ENCODE measurements at places on chromosomes 6 and 20.
A peak's percentile ranks its signal among the peaks of the same experiment; 100 is the strongest.

- no peak for DNase-seq
These were observed 70.8 kb upstream of the FOXC1 start for GRCh38 chr6:1538810-1539478.

GRCh38 chr20:63056236-63057170 is 49.7 kb upstream of the BHLHE23 start:
- no peak for DNase-seq

DNA sequence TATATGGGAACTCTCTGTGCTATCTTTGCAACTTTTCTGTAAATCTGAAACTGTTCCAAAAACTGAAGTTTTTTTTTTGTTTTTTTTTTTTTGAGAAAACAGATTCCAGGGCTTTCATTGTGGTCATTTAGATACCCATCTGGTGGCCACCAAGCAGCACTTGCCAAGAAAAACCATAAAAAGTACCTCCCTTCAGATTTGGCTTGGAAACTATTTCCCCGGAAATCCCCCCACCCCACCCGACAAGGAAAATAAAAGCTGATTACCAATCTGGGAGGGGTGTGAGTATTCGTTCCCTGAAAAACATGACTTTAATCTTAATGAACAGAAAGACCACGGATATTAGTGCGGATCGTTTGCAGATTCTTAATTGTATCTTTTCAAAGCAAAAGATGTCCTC is 1.9 kb downstream of the NFATC2 start:
- no peak for DNase-seq

GRCh38 chr20:38108986-38109541 is 56.0 kb downstream of the TGM2 start:
- peak; percentile 84 for DNase-seq

- no peak for DNase-seq
These were observed 859 bp upstream of the SMIM29 start for GRCh38 chr6:34249469-34250261.

GRCh38 chr20:52943185-52943841 is 28.8 kb upstream of the TSHZ2 start:
- peak; percentile 60 for DNase-seq

DNA sequence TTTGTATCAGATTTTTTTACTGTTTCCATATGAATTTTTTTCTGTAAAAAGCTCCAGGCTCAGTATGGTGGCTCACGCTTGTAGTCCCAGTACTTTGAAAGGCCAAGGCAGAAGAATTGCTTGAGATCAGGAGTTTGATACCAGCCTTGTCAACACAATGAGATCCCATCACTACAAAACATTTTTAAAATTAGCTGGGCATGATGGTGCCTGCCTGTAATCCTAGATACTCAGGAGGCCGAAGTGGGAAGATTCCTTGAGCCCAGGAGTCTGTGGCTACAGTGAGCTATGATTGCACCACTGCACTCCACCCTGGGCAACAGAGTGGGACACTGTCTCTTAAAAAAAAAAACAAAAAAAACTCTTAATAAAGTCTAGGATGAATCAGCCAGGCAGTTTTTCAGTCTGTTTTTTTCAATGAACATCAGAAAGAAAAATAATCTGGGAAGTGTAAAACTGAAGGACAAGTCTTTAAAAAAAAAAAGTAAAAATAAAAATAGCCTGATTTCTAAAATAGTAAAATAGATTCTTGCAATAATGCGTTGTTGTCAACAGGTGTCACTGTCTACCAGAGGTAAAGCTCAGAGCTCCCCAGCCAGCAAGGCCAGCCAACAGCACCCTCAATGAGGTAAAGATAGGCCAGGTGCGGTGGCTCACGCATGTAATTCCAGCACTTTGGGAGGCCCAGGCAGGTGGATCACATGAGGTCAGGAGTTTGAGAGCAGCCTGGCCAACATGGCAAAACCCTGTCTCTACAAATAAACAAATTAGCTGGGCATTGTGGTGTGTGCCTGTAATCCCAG is 9.3 kb upstream of the ATG5 start:
- no peak for DNase-seq

GRCh38 chr6:55636406-55637102 is 57.6 kb upstream of the HMGCLL1 start:
- peak; percentile 6 for DNase-seq

DNA sequence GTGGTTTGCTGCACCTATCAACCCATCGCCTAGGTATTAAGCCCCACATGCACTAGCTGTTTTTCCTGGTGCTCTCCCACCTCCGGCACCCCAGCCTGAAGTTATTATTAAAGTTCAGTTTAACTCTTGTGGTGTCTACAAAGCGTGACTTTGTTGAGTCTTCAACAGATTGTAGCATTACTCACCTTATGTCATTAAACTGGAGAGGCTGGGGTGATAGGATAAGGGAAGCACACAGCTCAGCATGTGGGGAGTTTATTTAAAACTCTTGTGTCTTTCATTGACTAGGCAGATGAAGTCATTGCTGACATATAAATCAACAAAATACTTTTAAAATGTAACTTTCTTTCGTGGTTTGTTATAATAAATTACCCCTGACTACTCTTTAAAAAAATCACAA is 84.7 kb upstream of the GCM1 start:
- no peak for DNase-seq

DNA sequence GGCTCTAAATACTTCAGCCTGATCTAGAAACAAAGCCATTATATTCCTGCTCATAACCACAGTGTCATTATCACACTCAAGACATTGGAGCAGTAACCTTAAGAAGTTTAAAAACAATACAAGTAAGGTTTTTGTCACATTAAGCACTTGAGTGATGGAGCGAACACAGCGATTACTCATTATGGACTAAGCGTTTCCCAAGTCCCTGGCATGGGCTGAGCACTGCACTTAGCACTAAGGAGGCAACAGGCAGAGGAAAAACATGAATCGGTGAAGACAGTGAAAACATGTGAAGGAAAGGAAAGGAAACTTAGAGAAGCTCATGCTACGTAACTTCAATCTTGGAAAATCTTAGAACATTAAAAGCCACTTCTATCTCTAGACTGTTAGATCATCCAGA is 108.7 kb downstream of the SLC24A3 start:
- DNase-seq: no peak

DNA sequence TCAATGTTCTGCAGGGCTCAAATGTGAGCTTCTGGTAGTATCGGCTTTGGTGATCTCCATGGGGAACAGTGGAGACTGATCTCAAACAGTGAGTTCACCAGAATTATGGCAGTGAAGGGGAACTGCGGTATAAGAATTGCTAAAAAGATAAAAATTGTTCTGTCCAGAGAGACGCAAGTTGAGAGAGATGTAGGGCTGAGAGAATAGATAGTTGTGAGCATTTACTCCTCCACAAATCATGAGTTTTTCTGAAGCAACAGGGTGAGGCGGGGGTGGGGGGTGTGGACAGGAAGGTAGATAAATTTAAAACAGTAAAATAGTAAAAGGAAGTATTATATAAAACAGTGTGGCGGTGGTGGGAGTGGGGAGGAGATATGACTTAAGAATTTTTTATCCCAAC is 98.6 kb upstream of the NEDD9 start:
- no peak for DNase-seq

GRCh38 chr6:105488516-105489215 is 85.8 kb upstream of the PREP start:
- no peak for DNase-seq

DNA sequence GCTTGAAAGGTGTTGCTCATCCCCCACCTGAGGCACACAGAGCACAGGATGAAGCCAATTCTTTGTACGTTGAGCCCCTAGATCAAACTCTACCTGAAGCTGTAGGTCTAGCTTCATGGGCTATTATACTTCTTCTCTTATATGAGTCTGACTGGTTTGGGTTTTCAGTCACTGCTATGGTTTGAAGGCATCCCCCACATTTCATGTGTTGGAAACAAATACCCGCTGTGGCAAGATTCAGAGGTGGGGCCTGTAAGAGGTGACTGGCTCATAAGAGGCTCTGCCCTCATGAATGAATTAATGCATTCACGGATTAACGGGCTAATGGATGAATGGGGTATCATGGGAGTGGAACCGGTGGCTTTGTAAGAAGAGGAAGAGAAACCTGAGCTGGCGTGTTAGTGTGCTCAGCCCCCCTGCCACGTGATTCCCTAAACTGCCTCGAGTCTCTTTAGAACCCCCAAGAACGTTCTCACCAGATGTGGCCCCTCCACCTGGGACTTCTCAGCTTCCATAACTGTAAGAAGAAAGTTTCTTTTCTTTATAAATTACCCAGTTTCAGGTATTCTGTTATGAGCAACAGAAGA is 39.2 kb downstream of the PREX1 start:
- no peak for DNase-seq

DNA sequence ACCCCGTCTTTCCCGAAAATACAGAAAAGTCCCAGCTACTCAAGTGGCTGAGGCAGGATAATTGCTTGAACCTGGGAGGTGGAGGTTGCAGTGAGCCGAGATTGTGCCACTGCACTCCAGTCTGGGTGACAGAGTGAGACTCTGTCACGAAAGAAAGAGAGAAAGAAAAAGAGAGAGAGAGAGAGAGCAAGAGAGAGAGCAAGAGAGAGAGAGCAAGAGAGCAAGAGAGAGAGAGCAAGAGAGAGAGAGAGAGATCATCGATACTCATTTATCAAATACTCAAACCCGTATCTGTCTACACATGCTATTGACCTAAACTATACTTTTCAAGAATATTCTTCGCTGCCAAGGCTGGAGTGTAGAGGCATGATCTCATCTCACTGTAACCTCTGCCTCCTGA is 28.2 kb upstream of the SALL4 start:
- DNase-seq: no peak

All from fibroblast of skin of left biceps (primary cell).